Lower lobe of right lung (tissue), 2 donors: ENCODE measurements at places on chromosomes 1 and 21. TPM values are rescaled to one million over a fixed set of nuclear protein-coding genes. Genes with fewer than 3 reads are reported as not detected.

Gene PLPPR4
- 1.7 TPM for total RNA-seq

DNA sequence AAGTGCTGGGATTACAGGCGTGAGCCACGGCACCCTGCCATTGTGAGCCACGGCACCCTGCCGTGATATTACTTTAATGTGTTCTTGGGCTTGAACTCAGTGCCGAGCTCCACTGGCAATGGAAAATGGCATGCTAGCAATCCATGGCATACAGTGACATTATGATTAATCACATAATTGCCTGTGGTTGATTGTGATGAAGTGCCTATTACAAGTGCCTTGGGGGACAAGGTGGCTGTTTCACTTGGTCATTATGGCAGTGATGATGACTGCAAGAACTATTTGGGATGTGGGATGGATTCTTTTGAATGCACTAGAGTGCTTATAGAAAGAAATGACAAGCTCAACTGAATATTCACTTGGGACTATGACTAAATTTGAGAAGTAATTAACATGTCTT, 22.3 kb upstream of the HPCAL4 start:
- DNase-seq, result no peak

- no peak for DNase-seq
Observed at GRCh38 chr1:180933141-180933540, 20.4 kb downstream of the KIAA1614 start.

DNA sequence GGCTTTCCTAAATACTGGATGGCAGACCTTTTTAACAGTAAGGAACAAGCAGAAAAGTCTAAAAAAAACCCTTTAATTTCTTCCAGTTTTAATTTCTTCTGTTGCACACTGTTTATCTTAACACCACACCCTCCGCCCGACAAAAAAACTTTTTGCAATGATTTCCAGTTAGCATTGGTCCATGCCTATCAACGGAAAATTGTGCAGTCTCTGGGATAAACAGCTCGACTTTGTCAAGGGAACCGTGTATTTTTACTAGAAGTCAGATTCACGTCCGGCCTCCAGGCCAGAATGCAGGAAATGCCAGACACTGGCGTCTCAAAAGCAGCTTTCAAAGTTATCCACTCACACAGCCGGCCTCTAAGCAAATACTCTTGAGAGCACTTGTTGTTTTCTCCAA, 378 bp upstream of the NUP210L start:
- DNase-seq, result peak; percentile 53
